ENCODE measurements at places on chromosomes 1 and 21.

- DNase-seq, result no peak
These were observed 19.4 kb upstream of the LAMTOR5 start for GRCh38 chr1:110426854-110427253.

GRCh38 chr1:225366018-225366417 lies 61.8 kb downstream of the LBR start:
- DNase-seq, result no peak

DNA sequence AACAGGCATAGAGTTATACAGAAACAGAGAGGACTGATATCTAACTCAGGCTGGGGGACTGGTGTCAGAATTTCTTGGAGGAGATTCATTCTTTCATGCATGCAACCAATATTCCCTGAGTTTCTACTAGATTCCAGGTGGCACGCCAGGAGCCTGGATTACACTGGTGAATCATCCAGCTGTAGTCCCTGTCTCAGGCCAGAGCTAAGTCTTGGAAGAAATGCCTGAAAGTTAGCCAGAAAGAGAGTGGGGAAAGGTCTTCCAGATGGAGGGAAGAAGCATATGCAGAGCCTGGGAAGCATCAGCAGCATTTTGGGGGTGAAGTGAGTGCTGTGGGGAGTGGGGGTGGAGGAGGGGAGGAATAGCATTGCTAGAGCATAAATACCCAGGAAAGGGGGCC lies 239.1 kb downstream of the OMA1 start:
- DNase-seq, result no peak

- DNase-seq, result no peak
These were observed 34.7 kb downstream of the ACOT11 start for GRCh38 chr1:54582566-54583306.

DNA sequence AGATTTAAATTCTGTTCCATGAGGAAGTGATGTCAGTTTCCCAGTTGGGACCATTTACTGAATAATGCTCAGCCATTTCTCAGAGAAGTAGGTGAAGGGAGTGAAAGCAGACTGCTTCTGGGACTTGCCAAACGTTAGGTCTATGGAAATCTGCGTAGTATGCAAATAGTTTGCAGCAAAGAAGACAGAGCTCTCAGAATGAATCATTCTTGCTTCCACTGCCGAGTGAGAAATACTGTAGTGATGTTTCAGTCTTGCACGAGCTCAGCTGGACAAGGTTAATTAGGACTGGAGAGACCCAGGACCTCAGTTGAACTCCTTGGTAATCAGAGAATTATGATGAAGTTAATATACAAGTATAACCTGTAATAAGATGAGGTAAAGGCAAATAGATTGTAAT lies 317.7 kb upstream of the DAB1 start:
- DNase-seq, result no peak

DNA sequence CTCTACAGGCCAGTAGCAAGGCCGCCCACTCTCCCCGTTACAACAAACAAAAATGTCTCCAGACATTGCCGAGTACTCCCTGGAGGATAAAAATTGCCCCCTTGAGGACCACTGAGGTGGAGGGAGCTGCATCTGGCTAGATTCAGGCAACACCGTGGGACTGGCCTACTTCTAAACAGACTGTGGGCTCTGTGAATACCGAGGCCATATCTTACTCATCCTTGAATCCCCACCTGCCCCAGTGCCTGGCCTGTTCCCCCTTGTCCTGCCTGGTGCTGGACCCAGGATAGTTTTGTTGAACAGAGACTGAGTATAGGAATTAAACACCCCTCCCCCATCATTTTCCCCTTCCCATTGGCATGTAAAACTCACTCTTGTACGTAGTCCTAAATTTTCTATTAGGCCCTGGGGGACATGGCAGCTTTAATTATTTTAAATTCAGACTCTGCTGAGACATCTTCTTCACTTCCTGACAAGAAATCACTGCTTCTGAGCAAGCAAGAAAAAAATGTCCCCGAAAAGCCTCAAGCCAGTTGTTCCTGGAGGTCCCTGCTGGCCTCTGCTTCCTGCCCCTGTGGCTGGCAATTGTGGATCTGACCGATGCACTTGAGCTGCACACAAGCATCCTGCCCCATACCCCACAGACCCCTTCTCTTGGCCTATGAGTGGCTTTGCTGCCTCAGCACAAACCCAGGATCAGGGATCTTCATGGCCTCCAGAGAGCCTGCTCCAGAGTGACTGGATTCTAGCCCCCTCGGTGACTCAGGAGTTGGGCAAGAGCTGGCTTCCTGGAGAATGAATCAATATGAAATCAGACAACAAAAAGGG lies 111.0 kb downstream of the ACTL8 start:
- DNase-seq, result no peak

GRCh38 chr1:157073944-157074685 lies 25.5 kb downstream of the ETV3L start:
- DNase-seq, result peak; percentile 75

DNA sequence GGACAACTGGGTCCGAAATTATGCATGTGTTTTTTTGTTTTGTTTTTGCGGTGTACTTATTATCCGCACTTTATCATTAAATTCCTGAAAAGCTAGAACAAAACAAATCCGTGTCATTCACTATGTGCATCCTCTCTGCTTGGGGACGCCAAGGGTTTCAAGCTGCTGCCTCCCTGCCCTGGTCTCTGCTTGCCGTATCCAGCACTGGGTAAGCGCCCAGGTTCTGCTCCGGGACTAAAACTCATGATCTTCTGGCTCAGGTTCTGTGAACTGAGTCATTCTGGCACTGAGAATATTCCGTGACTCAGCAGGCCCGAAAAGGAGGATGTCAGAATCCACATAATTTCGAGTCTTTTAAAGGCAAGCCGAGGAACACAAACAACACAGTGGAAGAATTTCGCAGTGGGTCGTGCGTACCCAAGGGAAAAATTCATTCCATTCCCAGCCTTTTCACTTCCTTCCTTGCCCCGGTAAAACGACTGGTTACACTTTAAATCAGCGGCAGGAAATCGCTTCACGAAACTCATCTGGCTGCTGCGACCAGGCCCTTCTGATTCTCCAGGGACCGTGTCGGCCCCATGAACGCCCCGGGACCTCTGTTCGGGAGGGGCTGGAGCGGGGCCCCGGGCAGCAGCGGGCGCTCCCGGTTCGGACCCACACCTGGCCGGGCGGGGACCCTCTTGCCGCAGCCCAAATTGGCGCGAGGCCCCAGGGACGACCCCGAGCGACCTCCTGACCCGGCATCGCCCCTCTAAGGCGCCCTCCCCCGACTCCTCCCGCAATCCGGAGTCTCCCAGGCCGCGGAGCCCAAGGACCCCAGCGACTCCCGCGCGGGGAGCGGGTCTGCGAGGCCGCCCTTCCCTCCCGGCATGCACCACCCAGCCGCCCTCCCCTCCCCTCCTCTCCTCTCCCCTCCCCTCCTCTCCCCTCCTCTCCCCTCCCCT lies 746 bp upstream of the LAMC1 start:
- DNase-seq, result peak; percentile 81

DNA sequence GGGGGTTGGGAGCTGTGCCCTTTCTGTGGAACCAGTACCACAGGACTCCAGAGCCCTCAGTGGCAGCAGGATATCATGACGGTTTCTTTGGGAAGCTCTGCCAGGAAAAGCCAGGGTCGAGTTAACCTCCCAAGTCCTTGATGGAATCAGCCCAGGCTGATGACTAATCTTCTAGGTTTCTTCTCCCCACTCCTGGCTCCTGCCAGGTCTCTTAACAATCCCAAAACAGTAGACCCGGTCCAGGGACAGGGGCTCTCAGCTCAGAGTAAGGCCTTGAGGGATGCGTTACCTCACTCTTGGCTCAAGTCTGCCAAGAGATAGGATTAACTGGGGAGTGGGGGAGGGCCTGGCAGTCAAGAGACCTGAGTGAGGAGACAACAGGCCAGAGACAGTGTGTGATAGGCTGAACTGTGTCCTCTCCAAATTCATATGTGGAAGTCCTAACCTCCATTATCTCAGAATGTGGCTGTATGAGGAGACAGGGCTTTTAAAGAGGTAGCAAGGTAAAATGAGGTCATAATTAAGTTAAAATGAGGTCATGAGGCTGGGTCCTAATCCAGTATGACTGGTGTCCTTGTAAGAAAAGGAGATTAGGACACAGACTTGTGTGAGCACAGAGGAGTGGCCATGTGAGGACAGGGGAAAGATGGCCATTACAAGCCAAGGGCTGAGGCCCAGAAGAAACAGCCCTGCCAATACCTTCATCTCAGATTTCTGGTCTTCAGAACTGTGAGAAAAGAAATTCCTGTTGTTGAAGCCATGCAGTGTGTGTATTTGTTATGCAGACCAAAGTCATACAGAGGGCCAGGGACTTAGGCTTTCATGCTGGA lies 95.0 kb downstream of the BEND5 start:
- no peak for DNase-seq

DNA sequence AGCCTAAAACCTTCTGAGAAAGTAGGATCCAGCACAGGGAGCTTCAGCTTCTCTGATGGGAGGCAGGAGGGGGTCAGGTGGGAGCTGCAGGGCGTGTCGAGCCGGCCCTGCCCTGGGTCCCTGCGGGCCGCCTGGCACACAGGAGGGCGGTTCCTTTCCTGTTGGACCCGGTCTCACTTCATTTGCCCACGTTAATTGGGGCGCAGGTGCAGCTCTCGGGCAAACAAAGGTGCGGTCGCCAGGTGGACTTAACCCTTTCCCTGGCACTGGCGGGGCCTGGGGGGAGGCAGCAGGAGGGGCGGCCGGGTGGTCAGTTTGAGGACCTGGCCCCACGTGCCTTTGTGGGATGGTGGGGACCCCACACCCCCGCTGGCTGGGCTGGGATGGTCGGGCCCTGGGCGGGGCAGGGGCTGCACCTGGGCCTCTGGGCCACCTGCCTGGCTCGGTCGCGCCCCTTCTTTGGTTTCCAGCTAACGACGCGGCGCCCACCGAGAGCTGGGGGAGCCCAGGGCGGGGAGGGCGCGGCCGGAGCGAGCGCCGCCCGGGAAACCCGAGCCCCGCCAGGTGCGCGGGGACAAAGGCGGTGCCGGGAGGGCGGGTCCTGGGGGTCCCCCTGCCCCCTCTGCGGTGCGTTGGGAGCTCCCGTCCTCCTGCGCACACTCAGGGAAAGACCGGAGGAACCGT lies 20.8 kb upstream of the C1orf159 start:
- no peak for DNase-seq

DNA sequence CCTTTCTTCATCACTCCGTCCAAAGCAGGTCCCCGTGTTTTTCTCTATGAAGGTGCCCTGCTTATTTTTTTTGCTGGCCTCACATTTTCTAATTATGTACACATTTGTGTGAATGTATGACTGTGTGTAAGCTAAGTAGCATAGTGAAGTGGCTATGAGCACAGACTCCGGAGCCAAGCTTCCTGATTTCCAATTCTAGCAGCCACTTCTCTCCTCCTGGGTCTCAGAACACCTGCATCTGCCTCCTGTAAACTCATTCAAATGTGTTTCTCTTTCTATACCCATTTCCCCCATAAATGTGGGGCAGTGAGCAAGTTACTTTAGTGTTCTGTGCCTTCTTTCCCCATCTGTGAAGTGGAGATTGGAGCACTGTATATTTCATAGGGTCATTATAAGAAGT lies 2.1 kb downstream of the SLAMF6 start:
- DNase-seq, result no peak

GRCh38 chr1:109294481-109294880 lies 11.5 kb upstream of the PSRC1 start:
- no peak for DNase-seq

DNA sequence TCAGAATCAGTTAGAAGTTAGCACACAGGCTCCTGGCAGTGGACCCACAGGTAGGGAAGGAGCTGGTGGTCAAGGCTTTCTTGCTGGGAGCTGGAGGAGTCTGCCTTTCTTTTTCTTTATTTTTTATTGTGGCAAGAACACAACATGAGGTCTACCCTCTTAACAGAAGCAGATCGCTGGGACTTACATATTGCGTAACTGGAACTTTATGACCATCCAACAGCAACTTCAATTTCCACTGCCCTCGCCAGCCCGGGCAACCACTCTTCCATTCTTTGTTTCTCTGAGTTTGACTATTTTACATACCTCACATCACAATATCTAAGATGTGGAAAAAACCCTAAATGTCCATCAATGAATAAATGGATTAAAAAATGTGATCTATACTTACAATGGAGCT lies 147.8 kb upstream of the AJAP1 start:
- DNase-seq, result no peak

GRCh38 chr1:225354906-225355305 lies 72.9 kb downstream of the LBR start:
- DNase-seq, result peak; percentile 25

DNA sequence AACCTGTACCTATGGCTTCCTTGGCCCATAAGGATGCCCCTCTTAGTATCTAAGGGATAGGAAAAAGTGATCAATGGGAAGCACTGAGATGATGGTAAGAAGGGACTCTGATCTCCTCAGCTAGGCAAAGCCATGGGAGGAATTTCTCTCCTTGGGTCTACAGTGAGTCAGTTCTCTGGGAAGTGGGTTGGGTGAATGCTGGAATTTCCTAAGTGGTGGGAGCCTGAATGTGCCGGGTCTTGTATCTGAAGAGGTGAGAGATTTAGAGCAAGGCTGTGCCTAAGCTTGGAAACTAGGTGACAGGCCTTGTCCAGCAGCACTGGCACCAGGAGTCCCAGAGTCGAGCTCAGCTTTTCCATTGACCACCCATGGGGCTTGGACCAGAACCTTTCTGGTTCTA lies 96.3 kb upstream of the SLC2A1 start:
- DNase-seq, result no peak

- DNase-seq, result no peak
These were observed 93.3 kb upstream of the COG2 start for GRCh38 chr1:230548997-230549396.

DNA sequence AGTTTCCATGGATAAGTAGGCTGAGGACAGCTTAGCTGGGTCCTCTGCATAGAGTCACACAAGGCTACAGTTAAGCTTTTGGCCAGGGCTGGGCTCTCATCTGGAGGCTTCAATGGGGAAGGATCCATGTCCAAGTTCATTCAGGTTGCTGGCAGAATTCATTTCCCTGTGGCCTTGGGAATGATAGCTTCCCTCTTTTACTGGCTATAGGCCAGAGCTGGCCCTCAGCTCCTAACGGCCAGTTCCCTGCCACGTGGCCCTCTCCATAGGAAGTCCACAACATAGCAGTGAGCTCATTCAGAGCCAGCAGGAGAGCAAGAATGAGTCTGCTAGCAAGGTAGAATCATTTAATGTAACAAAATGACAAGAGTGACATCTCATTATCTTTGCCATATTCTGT lies 15.1 kb upstream of the PODN start:
- peak; percentile 66 for DNase-seq

GRCh38 chr1:176733661-176734060 lies 270.7 kb downstream of the PAPPA2 start:
- no peak for DNase-seq

DNA sequence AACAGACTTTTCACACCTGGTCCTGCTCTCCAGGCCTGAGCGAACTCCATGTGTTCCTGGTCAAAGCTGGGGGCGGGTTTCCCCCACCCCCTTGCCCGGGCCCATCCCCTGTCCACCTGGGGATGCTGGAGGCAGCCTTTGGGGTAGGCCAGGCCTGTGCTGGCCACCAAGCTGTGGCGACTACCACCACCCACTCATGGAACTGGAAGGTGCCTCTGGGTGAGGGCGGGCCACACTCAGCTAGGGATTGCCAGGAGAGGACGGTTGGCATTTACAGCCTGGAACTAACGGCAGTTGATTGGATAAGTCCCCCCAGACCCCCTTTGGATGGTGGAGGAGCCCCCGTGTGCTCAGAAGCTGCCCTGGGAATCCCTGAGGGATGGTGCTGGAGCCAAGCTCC lies 7.9 kb downstream of the S100B start:
- no peak for DNase-seq

GRCh38 chr1:241596633-241597032 lies 43.5 kb downstream of the CHML start:
- DNase-seq, result no peak

- DNase-seq, result no peak
These were observed 17.8 kb downstream of the F5 start for GRCh38 chr1:169568497-169568896.

GRCh38 chr1:232676307-232676706 lies 46.4 kb upstream of the SIPA1L2 start:
- no peak for DNase-seq

GRCh38 chr1:111222308-111223125 lies 5.0 kb upstream of the CHI3L2 start:
- DNase-seq, result peak; percentile 78

All from right lobe of liver (tissue), 6 donors.